NAMALWA (cell line): ENCODE measurements at places on chromosomes 6 and 20.

DNA sequence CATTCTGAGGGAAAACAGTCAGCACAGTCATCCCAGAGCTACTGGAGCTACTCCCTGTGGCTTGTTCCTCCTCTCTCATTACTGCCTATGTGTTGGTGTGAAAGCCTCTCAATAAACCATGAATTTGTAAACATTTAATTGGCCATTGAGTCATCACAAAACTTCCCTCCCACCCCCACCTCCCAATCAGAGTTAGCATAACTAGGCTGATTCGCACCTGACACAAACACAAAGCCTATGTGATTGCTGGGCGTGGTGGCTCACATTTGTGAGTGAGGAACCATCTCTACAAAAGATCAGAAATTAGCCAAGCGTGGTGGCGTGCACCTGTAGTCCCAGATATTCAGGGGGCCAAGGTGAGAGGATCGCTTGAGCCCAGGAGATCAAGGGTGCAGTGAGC lies 17.1 kb upstream of the SNTA1 start:
- no peak for DNase-seq

DNA sequence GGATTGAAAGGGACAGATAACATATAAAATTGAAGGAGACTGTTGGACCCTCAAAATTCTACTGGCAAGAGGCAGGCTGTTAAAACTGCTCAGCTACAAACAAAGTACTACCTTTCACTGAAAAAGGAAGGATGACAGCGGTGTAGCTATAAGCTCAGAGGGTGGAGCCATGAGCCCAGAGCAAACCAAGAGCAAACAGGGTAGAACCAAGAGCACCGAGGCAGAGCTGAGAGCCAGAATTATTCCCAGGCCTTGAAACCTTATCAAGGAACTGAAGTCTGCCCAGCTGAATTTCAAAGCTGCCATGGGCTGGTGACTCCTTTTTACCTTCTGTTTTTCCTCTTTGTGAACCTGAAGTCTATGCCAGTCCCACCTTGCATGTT lies 74.7 kb upstream of the SLC4A11 start:
- no peak for DNase-seq

GRCh38 chr6:108383981-108384380 lies 89.1 kb downstream of the AFG1L start:
- no peak for DNase-seq

- no peak for DNase-seq
Measured at GRCh38 chr6:117540670-117541069, 58.2 kb downstream of the DCBLD1 start.

- DNase-seq: no peak
Measured at GRCh38 chr6:28638787-28639430, 113.2 kb downstream of the GPX5 start.

DNA sequence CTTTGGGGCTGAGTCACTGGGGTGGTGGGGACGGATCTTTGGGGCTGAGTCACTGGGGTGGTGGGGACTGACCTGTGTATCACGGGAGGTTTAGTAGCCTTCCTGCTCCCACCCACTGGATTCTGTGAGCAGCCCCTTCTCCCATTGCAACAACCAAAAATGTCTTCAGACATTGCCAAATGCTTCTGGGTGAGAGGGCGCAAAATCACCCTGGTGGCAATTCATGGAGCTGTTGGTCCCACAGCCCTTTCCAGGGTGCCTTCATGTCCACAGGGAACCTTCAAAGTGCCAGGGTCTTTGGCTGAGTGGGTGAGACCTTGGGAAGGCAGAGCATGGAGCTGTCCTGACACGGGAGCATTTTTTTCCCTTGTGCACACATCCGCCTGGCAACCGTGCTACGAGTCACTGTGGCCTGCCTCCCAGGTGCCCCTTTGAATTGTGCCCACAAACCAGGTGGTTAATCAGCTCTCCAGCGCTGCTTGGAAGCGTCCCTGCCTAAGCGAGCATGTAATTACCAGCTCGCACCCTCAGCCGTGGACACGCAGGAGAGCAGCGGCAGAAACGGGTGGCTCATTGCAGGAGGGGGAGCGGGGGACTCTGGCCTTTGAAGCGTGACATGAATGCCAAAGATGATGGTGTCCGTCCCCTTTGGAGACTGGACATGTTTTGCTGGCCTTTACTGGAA lies 27.4 kb upstream of the APCDD1L start:
- DNase-seq: no peak

- DNase-seq: no peak
Measured at GRCh38 chr20:59581993-59582679, 22.2 kb upstream of the PHACTR3 start.

- peak; percentile 59 for DNase-seq
Measured at GRCh38 chr6:797479-798077, 104.6 kb upstream of the EXOC2 start.

- DNase-seq: no peak
Measured at GRCh38 chr6:118528129-118528528, 20.0 kb upstream of the PLN start.

DNA sequence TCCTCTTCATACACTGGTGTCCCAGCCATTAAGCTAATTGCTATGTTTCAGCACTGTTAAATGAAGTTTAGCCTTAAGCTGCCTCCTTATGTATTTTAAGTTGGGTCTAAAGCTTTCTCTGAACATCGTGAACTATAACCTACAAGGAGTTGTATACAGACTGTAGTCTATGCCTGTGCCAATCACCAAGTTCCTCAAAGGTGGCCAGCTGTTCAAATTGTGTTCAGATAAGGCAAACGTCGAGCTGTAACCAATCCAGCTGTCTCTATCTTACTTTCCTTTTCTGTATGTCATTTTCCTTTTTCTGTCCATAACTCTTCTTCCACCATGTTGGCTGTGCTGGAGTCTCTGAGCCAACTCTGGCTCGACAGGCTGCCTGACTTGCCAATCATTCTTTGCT lies 199.6 kb downstream of the OGFRL1 start:
- peak; percentile 25 for DNase-seq

DNA sequence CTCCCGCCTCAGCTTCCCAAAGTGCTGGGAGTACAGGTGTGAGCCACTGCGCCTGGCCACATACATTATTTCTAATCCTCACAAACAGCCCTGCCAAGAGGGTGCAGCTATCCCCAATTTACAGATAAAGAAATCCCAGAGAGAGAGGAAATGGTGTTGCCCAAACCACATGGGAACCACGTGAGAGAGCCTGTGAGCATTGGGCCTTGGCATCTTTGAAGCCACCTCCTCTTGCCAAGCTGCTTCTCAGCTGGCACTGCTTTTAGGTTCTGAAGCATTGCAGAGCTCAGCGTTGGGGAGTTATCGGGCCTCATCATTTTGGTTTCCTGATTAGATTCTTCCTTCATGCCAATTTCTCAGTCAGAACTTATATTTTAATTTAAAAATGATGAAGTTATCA lies 80.3 kb downstream of the CTNNBL1 start:
- DNase-seq: no peak

GRCh38 chr20:50630578-50631263 lies 60.6 kb downstream of the RIPOR3 start:
- DNase-seq: no peak

DNA sequence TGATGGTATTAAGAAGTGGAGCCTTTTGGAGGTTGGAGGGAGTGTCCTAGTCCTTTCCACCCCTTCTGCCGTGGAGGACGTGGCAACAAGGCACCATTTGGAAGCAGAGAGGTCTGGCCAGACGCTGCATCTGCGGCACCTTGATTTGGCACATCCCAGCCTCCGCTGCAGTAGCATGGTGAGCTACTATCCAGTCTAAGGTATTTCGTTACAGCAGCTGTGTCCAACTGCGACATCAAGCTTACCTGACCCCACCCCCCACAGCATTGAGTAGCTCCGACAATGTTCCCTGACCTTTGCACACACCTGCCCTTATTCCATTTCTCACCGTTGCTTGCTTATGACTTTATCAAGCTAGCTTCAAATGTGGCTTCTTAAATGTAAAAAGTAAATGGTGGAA lies 29.8 kb upstream of the SYNJ2 start:
- DNase-seq: no peak

DNA sequence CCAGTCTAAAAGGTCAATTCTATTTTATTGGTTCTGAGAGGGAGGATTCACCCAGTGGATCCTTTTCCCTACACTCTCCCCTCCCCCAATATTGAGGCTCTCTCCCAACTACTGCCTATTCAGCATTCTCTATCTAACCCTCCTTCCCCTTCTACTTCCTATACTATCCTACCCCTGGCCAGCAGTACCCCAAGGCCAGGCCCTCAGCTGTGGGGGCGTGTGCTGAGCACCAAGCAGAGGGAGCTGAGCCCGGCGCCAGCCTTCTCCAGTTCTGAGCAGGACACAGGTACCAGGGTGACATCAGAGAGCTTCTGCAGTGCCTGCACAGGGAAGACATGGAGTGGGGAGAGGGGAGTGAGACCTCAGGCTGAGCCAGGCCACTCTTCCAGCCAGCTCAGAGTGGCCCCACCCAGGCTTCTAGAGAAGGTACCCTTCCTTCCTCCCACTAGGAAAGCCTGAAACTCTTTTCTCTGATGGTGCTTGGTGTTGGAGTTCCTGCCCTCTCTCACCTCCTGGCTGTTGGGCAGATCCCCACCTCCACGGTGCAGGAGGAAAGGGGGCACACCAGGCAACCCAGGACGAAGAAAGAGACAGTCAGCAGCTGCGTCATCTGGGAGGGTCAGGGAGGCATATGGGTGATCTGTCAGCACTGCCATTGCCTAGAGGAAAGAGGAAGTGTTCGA lies 1.9 kb downstream of the DDAH2 start:
- DNase-seq: no peak

DNA sequence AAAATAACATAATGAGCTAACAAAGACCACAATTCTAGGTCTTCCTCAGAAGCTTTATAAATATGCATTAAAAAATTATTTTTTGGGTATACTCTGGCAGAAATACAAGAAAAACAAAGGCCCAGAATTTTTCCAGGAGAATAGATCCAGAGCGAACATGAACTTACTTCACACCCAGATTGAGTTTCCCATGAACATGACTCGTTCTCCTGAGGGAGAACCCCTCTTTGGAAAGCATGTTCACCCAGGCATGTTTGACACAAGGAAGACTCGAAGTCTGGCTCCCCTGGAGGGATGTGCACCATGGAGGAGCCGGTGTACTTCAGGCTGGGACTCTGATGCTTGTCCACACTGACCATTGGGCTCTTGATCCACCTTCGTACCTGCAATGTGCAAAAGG lies 56.1 kb downstream of the SGK1 start:
- DNase-seq: no peak

GRCh38 chr20:24318569-24319352 lies 150.7 kb upstream of the SYNDIG1 start:
- no peak for DNase-seq

DNA sequence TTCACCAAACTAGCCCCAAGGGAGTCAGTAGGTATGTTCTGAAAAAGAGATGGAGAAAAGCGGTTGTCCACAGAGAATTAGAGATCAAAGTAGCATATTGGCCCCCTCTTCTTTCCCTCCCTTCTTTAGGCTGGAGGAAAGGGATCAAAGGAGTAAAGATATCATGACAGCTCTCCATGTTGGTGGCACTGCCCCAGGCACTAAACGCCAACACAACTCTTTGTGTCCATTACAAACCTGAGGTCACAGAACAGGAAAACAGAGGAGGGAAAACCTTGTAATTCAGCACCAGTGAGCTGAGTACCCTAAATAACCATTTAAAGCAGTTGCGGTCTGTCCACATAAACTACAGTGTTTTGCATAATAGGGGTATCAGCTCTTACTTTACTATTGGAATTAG lies 113.0 kb upstream of the TFAP2D start:
- no peak for DNase-seq

DNA sequence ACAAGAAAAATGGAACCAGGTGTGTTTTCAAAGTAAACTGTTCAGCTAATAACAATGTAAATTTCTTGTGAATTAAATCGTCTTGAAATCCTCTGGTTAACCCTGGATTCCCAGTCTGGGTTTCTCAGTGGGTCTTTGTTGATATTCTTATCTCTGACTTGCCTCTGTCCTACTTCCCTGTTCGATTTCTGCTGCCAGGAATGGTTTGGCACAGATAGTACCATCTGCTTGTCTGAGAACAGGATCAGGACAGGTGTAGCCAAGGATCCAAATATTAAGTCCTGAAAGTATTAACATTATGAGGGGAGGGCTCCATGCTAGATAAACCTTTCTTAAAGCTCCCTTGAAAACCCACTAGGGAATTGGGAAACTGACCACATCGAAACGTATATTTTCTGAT lies 30.1 kb downstream of the ARFGEF2 start:
- no peak for DNase-seq

DNA sequence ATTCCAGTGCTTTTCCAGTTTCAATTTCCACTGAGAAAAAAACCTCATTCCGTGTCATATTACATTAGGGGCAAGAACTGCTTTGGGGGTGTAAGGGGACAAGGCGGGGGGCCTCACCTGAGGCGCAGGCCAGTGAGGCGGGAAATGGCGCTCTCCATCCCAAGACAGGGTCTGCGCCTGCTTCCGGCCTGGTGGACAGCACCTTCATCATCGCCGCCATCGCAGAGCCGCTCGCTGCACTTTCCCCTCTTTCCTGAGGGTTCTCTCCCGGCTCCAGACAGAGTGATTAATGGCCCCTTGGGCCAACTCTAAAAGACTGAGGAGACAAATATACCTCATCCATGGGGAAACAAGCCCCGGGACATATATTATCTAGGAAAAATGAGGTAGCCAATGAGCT lies 270.0 kb upstream of the SOX4 start:
- no peak for DNase-seq

GRCh38 chr6:36387440-36388303 lies at the start of gene ETV7:
Gene ETV7, minus strand, starts transcription at chr6:36387669. Its CDS starts 128 bp downstream, at chr6:36387541.
- DNase-seq: no peak

- no peak for DNase-seq
Measured at GRCh38 chr20:34083137-34083536, 28.9 kb downstream of the EIF2S2 start.

DNA sequence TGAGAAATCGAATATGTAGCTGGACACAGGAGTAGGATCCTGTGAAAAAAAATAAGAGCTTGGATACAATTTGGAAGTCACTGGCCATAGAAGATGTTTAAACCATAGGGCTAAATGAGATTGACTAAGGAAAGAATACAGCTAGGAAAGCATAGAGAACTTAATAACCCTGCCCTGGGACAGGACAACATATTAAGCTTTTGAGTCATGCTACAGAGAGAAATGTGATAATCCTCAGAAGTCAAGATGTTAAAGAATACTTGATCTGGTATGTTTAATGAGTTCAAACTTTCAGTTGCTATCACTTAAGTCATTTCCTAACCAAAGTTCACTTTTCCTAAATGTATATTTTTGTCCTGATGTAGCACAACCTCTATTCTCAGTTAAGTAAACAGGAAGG lies 154.6 kb upstream of the TSHZ2 start:
- DNase-seq: no peak

GRCh38 chr6:63527658-63528514 lies 44.4 kb upstream of the LOC128125822 start:
- DNase-seq: no peak

DNA sequence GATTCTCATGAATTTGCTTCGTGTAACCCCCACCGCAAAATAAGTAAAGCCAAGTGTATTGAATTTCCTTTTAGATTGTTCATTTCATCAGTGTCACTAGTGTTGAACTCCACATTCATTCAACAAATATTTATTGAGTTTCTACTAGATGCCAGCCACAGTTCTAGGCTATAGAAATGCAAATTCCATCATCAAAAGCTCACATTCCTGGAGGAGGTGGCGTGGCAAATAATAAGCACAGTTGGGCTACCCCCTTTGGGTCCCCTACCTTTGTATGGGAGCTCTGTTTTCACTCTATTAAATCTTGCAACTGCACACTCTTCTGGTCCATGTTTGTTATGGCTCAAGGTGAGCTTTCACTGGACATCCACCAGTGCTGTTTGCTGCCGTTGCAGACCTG lies 12.7 kb upstream of the ME1 start:
- no peak for DNase-seq

GRCh38 chr20:49290608-49291191 lies 12.8 kb upstream of the ZNFX1 start:
- DNase-seq: peak; percentile 56
